Fibroblast of the aortic adventitia (primary cell): ENCODE measurements at places on chromosomes 5 and 9. TPM values are rescaled to one million over a fixed set of nuclear protein-coding genes. Genes with fewer than 3 reads are reported as not detected.

Gene ARSK
- 8.6 and 19.0 TPM in 2 replicates for total RNA-seq

Gene TAF11L5
- not detected in 2 replicates for total RNA-seq

Gene GBGT1
- total RNA-seq = 0.98 and 1.6 TPM in 2 replicates

Gene NMUR2
- total RNA-seq = not detected in 2 replicates
